ENCODE measurements at places on chromosomes 16 and 17. TPM values are rescaled to one million over a fixed set of nuclear protein-coding genes. Genes with fewer than 3 reads are reported as not detected.

The GCGR gene
- total RNA-seq: 0.08 TPM

The SBK1 gene
- 0.52 TPM for total RNA-seq

The SAMD14 gene
- total RNA-seq: 0.16 TPM

The ACSM3 gene
- total RNA-seq: 1.5 TPM

The TXNDC11 gene
- 18.2 TPM for total RNA-seq

DNA sequence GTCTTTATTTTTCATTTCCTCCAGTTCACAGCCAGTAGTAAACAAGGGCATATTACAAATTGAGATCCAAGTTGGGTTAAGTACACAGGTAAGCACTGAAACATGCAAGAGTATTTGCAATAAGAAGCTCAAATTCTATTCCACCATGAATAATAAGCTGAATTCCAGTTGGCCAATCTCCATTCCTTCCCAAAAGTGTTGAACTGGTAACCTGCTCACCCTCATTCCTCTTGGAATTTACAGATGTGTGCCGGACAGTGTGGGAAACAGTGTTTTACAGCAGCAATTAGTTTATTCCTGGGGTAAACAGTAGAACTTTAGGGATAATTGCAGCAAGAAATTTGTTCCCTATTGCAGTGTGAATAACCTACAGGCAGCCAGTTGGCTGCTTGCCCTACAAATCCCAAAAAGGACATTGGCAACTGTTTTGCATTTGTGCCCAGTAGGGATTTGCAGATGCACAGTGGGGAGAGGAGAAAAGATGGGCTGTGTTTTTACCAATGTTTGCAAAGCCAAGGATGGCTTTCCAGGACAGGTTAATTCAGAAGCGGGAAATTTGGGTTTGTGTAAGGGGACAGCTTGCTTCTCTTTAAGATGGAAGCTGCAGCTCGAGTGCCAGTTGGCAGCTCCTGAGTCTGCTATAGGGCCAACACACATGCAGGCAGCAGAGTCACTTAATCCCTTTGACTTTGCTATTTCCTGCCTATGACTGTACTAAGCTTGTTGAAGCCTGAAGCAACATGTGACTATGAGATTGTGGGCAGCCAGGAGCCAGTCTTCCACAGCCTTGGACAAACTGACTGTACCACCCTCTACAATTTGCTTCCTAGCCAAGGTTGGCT, 318.9 kb downstream of the MAP2K6 start:
- peak; percentile 99 for ATAC-seq

The ZNF750 gene
- 133 TPM for total RNA-seq

DNA sequence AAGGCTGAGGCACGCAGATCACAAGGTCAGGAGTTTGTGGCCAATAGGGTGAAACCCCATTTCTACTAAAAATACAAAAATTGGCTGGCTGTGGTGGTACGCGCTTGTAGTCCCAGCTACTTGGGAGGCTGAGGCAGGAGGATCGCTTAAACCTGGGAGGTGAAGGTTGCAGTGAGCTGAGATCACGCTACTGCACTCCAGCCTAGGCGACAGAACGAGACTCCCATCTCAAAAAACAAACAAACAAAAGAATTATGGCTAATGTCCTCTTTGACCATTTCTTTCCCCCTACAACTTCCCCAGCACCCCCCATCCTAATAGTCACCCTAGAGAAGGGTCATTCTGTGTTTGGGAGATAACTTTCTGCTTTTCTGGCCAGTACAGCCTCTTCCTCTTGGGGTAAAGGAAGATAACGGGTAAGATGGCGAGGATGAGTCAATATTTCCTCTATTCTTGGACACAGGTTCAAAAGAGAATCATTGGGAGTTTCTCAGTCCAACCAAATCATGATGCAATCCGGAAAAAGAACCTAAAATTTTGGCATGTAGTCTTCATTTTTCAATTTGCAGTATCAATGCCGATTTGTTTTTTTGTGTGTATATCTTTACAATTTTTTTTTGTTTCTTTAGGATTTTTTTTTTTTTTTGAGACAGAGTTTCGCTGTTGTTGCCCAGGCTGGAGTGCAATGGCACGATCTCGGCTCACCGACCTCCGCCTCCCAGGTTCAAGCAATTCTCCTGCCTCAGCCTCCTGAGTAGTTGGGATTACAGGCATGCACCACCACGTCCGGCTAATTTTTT, 107.6 kb upstream of the MED13 start:
- no peak for ATAC-seq

DNA sequence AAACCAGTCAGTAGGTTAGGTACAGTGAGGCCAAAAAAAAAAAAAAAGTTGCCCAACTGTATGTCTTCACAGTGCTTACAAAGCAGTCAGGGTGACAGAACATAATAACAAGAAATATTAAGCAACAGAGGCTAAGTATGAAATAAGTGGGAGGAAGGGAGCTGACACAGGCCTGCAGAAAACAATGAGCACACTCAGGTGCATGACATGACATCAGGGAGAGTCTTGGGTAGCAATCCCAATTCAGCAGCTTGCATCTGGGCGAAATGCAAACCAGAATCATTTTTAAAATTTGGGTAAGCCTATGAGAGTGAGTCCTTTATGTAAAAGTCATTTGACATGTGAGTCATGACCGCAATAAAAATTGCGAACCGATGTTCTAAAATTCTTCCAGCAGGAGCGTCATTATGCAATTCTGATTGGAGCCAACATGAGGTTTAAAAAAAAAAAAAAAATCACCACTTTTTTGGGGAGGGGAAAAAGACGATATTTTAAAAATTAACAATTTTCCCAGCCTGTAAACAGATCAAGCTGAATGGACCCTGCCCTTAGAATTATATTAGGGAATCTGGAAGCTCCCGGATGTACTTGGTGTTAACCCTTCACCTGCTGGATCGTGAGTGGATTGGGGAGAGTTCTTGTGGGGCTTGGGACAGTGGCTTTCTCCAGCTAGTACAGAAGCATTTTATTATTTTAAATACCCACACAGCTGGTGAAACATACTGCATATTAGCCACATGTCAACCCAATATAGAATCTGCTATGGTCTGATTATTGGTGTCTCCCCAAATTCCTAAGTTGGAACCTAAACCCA, 127.9 kb downstream of the NPIPB5 start:
- ATAC-seq: no peak

The KRT23 gene
- 3.1 TPM for total RNA-seq

- peak; percentile 33 for ATAC-seq
These were observed 17.5 kb upstream of the TNFRSF13B start for GRCh38 chr17:16989230-16989952.

DNA sequence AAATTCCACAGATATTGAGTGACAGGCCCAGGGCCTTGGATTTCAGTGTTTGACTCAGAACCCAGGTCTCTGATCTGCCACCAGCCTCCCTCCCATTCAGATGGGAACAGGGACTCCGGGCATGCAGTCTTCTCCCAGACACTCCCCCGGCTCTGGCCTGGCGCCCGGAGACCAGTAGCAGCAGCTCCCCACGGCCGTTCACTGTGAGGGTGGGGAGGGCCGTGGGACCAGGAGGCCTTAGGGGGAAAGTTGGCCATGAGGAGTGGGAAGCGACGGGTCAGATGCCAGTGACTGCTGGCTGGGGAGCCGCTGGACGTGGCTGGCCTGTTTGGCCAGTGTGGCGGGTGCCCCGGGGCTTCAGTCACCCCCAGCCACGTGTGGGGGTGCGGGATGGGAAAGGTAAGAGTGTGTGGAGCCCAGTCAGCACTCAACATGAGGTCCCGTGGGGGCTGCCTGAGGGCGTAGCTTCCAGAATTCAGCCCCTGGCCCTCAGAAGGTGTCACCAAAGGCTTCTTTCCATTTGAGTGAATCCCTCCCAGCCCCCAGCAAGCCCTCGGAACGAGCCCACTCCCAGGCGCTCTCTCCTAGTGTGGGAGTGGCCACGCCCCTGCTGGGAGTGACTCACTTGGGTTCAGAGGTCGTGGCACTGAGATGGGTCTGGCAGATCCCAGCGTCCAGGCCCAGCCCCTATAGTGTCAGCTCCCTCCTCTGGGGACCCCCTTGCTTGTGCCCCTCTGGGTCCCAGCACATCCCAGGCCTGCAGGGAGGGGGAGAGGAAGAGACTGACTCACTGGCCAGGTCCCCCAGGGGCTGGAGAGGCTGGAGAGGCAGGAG, 309.4 kb downstream of the SEC14L1 start:
- peak; percentile 44 for ATAC-seq

All from esophagus mucosa (tissue), 1 donor.